ENCODE measurements at places on chromosomes 4 and X.

DNA sequence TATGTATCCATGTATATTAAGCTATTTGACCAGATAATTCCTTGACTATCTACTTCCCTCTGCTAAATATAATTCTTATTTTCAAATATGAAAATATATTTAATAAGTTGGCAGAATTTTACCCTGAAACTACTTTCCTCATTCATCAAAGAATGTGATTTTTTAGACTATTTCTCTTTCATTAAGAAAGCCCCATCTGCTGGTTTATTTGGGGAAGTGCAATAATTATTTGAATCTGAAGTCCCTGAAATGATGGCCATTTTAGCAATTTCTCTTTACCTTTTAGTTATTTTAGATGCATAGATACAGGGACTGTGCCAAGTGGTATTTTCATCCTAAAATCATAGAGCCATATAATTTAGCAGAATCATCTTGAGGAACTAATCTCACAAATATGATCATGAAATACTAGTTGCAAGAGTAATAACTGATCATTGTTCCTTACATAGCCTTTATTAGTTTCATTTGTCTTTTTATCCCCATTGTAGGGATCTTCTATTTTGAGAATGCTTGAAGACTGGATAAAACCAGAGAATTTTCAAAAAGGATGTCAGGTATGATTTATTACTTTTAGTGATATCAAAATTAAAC, 39.0 kb downstream of the ENPEP start:
- peak; percentile 4 for DNase-seq

DNA sequence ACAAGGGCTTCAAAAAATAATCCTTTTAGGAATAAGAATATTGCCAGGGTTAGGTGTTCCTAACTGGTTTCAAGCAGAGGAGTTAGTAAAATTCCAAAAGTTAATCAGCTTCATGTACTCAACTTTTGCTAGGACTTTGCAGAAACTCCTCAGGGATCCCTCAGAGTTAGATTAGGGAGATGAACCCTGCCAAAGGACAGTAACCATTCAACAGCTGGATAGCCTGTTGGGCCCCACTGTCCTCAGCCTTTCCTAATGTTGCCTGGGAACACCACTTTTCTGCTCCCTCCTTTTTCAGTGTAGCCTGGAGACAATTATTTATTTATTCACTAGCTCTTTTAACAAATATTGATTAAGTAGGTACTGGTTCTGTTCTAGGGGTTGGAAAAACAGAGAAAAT, 53.8 kb downstream of the NFKB1 start:
- no peak for DNase-seq

DNA sequence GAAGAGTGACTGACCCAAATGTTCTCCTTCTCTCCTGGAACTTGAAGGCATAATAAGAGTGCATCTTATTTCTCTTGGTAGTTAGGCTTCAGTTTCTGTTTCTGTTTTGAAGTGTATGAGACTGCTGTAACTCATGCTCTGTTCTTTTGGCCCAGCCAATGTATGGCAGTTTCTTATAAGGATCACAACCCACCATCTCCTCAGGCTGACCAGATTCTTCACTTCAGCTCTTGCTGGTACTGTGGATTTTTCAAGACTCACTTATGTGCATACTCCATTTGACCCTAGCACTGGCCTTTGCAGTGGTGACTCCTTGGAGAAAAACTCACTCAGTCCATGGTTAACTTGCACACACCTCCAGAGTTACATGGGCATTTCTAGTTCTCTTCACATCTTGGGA, 9.6 kb upstream of the YTHDC1 start:
- no peak for DNase-seq

DNA sequence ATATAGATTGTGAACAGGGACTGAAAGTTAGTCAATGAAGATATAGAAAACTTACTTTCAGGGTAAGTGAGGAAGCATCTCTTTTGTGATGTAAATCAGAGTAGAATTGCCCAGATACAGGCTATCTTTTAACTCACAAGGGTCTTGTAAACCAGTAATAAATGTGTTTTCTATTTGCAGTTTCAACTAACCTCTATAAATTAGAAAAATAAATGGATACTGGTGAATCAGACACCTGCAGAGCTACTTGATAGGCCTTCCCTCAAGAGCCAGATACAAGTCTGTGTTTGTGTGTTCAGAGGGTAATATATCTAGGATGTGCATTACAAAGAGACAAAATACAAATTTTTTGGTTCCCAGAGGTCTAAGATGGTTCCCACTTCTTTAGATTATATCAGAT, 82.9 kb downstream of the DCLK2 start:
- no peak for DNase-seq

GRCh38 chr4:42733380-42733779, 76.5 kb upstream of the ATP8A1 start:
- no peak for DNase-seq

DNA sequence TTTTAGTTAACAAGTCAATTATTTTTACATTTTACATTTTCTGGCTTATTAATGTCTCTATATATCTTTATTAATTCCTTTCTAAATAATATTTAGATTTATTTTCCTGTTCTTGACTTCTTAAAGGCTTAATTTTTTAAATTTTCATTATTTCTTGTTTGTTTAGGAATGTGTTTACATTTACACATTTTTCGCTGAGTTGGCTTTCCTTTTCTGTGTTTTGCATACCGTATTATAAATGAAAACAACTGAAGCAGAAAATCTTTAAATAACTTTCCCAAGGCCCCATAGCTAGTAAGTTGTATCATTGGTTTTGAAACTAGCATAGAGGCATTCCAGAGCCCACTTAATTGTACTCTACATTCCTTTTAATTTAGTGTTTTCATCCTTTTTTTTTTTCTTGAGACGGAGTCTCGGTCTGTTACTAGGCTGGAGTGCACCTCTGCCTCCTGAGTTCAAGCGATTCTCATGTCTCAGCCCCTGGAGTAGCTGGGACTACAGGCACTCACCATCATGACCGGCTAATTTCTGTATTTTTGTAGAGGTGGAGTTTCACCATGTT, 261.6 kb downstream of the IQCM start:
- no peak for DNase-seq

DNA sequence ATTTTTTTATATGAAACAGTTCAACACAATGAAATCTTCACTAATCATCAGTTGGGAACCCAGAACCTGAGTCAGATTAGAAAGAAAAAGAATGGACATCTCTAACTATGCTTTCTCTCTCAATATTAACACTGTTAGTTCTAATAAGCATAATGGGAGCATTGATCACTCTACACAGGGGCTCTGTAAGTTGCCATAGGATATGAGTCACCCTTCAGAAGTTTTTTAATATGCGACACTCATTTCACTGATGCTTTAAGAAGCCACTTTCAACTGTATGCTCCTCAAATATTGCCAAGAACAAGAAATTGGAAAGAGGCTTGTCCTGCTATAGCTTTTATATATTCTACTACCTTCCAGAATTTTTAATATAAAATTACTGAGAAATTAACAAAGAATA, 187.0 kb downstream of the AASDH start:
- no peak for DNase-seq

GRCh38 chrX:16687514-16687913, 25.0 kb downstream of the CTPS2 start:
- DNase-seq, result no peak

- no peak for DNase-seq
These were observed 105.4 kb upstream of the ANK2 start for GRCh38 chr4:112944006-112944405.

- no peak for DNase-seq
These were observed 62.8 kb downstream of the SH3KBP1 start for GRCh38 chrX:19824603-19825002.

DNA sequence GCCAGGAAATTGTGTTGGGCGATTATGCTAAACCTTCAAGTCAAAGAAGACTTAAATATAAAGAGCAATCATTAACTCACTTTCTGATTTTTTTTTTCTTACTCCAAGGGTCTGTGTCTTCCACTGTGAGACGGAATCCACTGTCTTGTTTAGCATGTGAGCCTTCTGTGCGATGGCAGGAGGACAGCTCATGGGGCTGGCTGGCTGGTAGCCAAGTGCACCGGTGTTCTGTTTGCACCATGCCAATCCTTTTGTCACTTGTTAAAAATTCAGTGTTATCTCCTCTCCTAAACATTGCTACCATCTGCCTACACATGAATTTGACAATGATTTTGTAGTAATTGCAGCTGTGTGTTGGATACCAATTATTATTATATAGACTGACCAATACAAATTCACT, 1056.3 kb upstream of the IGFBP7 start:
- DNase-seq, result no peak

GRCh38 chr4:186260117-186260503, 5.9 kb upstream of the F11 start:
- DNase-seq, result no peak

DNA sequence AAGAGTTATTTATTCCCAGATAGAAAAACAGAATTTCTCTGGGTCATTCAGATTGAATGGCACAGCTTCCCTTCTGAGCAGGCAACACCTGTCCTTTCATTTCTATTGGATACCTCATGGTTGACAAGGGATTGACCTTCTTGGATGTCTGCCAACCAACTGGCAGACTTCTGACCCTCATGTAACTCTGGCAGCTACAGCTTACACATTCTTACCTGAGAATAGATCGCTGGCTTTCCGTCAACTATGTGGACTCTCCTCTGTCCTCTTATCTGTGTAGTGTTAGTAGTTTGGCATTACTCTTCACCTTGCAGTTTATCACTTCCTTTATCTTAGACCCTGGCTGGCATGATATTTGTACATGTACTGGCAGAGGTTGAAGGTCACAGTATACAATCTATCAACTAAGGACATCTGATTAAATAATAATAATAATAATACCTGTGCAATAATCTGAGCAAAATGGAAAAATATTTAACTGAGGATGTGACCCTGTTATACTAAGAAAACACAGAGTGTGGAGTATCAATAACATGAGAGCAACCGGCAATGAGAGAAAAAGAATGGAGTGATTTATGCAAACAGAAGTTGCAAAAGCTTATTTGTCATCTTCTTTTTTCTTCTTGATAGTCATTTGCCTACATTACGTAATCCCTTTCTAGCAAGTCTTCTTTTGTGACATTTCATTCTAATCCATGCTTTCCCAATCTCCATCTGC, 1118.2 kb downstream of the ARAP2 start:
- no peak for DNase-seq

GRCh38 chr4:173199553-173199952, 30.9 kb downstream of the GALNT7 start:
- DNase-seq, result no peak

- no peak for DNase-seq
These were observed 166.1 kb downstream of the STK32B start for GRCh38 chr4:5217421-5217820.

DNA sequence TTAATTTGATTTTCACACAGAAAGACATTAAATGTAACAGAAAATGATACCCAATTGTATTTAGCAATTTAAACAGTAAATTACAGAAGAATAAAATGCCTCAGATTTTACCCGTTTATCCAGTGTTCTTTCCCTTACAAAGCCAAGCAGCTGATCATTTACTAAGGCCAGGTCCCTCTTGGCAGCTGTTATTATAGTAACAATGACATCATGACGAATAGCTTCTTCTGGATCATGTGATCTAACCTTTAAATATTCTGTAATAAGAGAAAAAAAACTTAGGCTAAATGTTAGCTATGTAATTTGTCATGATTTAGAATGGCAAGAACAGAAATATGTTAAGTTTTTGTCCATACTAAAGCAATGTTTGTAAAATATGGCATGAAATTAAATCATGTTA, 69.4 kb downstream of the PDS5A start:
- no peak for DNase-seq

DNA sequence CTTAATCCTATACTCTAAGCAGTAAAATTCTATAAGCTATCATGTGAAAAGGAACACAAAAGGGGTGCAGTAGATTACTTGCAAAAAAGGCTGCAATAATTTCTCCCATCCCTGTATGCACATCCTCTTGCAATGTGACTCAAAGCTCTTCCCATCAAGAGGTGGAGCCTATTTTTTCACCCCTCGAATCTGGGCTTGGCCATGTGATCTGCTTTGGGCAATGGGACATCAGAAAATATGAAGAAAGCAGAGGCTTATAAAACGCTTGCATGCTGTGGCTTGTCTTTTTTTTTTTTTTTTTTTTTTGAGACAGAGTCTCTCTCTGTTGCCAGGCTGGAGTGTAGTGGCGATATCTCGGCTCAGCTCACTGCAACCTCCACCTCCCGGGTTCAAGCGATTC, 33.0 kb downstream of the GEMIN8 start:
- DNase-seq, result no peak

- DNase-seq, result no peak
These were observed 74.6 kb downstream of the WDR44 start for GRCh38 chrX:118420462-118420861.

GRCh38 chrX:41478381-41478911, 31.3 kb downstream of the NYX start:
- no peak for DNase-seq

- DNase-seq, result no peak
These were observed 408.3 kb upstream of the MAGEC2 start for GRCh38 chrX:142613403-142613802.

DNA sequence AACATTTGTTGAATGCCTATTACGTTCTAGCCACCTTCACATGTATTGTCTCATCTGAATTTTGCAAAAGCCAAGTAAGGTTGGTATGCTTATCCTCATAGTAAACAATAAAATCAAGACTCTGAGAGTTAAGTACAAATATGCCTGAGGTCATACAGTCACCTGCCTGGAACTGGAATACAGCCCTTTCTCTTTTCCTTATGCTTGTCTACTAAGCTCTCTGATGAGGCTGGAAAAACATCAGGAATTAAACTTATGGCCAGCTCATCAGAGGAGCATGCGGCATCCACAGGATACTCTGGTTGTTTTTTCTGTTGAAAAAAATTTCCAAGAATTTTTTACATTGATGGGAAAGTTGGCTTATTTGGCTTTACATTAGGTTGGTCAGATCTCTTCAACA, 35.5 kb downstream of the NCAPG start:
- no peak for DNase-seq

DNA sequence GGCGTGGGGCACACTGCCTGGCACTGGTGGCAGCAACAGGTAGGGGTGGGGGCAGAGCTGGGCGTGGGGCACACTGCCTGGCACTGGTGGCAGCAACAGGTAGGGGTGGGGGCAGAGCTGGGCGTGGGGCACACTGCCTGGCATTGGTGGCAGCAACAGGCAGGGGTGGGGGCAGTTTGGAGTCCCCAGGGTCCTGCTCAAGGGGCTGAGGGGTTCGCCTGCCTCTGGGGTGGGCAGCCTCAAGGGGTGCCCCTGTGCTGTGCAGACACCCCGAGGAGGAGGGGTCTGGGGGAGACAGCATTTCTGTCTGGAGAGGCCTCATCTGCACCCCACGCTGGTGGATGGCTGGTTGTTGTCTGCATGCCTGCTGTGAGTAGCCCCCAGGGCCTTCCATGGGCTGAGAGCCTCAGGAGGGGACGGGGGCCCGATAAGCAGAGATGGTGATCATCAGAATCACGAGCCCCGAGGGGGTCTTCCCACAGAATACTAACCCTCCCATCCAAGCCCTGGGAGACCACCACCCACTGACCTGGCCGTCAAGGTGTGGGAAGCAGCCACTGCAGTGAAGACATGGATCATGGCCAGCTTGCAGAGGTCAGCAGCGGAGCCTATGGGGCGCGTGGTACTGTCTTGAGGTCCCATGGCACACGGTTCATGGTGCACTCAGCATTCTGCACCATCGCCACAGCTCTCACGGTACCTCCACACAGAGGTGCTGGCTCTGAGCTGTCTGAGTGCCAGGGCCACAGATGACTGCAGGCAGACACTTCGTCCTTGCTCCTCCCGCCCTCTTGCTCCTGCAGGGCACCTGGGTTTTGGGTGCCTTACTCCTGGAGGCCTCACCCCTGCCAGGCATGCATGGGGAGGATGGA, 21.5 kb downstream of the NAT8L start:
- DNase-seq, result no peak

All from activated CD4-positive, alpha-beta T cell treated with anti-CD3 and anti-CD28 coated beads, Interleukin-2, amount 50 U/mL, for 24 hours (primary cell).